Hematopoietic multipotent progenitor cell treated with erythropoietin and hydrocortisone succinate and interleukin-3 and kit ligand, for 17 days (in vitro differentiated cells): ENCODE measurements at places on chromosomes 2 and 18.

DNA sequence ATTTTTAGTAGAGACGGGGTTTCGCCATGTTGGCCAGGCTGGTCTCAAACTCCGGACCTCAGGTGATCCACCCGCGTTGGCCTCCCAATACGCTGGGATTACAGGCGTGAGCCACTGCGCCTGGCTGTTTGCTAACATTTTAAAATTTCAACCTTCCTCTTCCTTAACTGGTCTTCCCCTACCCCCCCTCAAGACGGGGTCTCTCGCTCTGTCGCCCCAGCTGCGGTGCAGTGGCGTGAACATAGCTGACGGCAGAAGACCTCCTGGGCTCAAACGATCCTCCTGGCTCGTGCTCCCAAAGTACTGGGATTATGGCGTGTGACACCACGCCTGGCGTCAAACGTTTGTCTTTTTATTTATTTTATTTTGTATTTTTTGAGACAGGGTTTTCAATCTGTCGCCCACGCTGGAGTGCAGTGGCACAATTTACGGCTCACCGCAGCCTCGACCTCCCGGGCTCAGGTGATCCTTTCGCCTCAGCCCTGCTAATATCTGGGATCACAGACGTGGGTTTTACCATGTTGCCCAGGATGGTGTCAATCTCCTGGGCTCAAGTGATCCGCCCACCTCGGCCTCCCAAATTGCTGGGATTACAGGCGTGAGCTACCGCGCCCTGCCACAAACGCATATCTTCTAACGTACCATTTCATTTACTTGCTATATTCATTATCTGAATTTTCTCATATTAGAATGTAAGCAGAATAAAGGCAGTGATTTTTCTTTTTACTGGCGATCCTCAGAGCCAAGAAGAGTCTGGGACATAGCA is 984 bp upstream of the MSH2 start:
- DNase-seq = no peak

GRCh38 chr2:120929829-120930228 is 194.2 kb downstream of the GLI2 start:
- DNase-seq = no peak

- DNase-seq = no peak
These were observed 453.9 kb upstream of the TRIB2 start for GRCh38 chr2:12262681-12263436.

- peak; percentile 48 for DNase-seq
These were observed 21.3 kb downstream of the PPP3R1 start for GRCh38 chr2:68231061-68231372.

DNA sequence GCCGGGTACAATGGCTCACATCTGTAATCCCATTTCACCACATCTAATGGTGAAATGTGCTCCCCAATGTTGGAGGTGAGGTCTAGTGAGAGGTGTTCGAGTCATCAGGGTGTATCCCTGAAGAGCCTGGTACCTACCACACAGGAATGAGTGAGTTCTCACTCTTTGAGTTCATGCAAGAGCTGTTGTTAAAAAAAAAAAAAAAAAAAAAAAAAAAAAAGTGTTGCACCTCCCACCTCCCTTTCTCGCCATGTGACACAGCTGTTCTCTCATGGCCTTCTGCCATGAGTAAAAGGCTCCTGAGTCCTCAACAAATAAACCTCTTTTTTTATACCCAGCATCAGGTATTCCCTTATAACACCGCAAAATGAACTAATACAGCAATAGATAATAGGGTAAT is 106.3 kb downstream of the C2orf74 start:
- no peak for DNase-seq

GRCh38 chr2:152509772-152510491 is 175.0 kb downstream of the FMNL2 start:
- no peak for DNase-seq

DNA sequence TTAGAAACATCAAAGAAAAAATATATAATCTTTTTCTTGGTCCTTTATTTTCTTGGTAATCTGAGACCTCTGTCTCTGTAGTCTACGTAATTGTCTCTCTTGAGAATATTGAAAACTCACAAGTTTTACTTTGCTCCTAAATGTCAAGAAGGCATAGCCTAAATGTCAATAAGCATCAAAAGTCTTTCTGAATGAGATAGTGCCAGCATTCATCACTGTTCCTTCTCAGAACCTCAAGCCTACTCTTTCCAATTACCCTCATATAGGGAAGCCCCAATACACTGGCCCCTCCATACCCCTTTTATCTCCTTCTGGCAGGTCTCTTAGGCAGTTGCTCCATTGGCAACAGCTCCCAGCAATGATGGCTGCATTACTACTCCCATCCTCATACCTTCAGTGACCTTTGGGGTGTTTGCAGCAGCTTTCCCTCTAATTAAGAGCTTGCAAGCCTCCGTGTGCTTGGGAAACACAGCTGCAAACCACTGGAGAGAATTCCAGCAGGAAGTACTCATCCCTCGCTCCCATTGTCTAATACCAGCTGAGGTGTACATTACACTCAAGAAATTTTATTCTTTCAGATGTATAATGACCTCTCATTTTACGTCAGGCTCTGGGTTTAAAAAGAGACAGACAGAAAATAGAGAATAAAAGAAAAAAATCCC is 95.8 kb downstream of the KYNU start:
- DNase-seq = no peak

DNA sequence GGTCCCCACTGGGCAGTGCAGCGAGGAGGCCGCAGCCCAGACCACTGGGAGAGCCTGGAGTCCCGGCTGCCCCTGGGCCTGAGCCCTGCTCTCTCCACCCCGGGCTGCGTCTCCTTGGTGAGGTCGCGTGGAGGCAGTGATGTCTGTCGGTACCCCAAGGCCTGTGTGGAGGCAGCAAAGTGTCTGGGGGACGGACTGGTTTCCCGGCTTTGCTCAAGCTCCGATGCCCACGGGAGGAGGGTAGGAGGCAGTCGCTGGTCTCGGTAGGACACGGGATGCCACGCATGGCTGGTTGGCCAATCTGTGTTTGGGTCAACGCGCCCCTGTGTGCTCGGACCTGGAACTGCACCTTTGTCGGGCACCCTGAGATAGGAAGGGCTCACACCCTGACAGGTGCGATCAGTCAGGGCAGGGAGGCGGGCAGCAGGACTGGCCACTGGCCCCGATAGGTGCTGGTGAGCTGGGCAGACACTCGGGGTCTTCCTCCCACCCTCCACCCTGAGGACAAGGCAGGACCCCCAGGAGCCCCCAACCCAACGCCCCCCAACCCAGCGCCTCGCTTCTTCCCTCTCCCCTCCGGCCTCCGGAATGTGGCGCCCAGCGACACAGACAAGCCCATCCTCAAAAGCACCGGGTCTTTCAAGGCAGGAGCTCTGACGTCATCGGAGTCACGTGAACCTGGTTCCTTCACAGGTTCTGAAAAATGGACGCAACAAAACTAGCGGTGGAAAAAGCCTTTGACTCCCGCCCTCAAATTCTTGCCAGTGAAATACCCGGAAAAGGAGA is 288.6 kb downstream of the NDUFA10 start:
- no peak for DNase-seq

DNA sequence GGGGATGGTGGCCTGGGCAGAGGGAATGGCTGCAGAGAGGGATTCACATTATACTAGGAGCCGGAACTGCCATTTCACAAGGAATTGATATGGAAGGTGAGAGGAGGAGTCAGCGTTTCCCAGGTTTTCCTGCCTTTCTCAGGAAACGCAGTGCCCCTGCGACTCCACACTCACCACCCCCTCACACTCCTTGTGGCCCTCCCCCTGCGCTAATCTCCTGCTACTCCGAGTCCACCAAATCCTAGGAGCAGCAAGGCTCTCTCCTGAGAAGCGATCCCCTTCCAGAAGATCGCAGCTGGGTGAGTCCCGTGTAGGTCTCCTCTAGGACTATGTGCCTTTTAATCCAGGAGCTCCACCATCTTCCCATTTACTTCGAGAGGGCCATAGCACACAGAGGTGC is 140.6 kb downstream of the VAPA start:
- DNase-seq = no peak

- no peak for DNase-seq
These were observed 35.2 kb downstream of the ST3GAL5 start for GRCh38 chr2:85853499-85854165.

DNA sequence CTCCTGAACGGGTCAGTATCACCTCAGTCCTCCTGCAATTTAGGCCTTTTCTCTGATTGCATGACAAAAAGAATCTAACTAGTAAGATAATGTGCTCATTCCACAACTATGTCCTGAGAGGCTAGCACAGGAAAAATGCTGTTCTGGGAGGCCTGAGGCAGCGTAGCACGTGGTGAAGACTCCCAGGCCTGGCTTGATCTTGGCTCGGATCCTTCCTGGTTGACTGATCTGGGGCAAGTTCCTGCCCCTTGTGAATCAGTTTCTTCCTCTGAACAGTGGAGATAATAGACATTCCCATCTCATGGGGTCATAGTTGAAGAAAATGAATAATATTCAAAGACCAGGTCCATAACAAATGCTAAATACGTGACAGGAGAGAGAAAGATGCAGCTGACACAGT is 12.3 kb downstream of the FBLN7 start:
- DNase-seq = no peak

GRCh38 chr2:20467789-20468548 is 21.1 kb downstream of the RHOB start:
- no peak for DNase-seq

GRCh38 chr18:11042247-11042646 is 107.1 kb downstream of the PIEZO2 start:
- DNase-seq = no peak

DNA sequence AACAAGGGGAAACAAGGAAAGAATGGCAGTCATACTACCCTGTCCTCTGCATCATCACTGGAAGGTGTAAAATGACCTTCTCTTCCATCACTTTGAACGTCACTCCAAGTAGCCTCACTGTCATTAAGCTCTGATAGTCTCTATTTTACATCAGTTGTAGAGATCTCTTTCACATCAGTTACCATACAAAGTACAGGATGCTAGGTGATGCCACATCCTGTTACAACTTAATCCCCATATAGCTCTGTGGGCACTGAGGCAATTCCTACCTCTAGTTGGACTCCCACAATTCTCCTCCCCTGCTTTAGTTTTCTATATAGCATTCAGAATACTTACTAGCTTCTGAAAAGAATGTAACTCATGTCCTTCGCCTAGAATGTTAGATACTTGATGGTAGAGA is 55.1 kb upstream of the TTC27 start:
- DNase-seq = no peak

DNA sequence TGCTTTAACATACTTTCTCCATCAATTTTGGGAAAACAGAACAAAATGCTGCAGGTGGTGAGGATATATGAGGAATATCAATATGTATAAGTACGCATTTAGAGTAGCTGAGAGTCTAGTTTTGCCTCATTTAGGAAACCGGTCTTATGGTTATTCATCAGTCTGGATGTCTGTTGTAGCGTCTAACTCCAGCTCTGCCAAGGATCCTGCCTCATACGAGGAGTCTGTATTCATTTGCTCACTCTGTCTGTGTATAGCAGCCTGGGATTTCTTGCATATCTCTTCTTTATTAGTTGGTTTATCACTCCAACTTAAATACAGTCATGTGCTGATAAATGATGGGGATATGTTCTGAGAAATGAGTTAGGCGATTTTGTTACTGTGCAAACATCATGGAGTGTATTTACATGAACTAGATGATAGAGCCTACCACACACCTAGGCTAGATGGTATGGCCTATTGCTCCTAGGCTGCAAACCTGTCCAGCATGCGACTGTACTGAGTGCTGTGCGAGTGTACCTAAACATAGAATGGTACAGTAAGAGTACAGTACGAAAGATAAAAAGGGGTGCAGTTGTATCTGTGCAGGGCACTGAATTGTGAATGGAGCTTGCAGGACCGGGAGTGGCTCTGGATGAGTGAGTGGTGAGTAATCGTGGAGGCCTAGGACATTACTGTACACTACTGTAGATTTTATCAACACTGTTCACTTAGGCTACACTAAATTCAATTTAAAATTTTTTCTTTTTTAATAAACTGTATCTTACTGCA is 148.1 kb downstream of the ZNF407 start:
- DNase-seq = no peak

GRCh38 chr2:68698567-68699377 is 35.8 kb upstream of the ARHGAP25 start:
- no peak for DNase-seq

GRCh38 chr2:148221166-148221565 is 200.3 kb downstream of the MBD5 start:
- no peak for DNase-seq

DNA sequence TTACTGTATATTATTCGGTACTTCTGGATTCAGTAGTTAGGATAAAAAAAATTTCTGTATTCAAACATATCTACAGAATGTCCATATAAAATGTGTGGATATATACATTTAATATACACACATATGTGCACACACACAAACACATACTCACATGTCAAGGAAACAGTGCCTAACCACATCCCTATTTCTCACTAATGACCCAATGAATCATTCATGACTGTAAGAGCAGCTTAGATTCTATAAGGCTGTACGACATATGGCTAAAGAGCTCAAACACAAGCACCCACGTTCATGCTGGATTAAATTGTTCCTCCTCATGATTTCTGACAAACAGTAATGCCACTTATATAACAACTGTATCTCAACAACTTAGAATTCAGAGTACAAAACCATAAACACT is 457.3 kb downstream of the ADCYAP1 start:
- no peak for DNase-seq

DNA sequence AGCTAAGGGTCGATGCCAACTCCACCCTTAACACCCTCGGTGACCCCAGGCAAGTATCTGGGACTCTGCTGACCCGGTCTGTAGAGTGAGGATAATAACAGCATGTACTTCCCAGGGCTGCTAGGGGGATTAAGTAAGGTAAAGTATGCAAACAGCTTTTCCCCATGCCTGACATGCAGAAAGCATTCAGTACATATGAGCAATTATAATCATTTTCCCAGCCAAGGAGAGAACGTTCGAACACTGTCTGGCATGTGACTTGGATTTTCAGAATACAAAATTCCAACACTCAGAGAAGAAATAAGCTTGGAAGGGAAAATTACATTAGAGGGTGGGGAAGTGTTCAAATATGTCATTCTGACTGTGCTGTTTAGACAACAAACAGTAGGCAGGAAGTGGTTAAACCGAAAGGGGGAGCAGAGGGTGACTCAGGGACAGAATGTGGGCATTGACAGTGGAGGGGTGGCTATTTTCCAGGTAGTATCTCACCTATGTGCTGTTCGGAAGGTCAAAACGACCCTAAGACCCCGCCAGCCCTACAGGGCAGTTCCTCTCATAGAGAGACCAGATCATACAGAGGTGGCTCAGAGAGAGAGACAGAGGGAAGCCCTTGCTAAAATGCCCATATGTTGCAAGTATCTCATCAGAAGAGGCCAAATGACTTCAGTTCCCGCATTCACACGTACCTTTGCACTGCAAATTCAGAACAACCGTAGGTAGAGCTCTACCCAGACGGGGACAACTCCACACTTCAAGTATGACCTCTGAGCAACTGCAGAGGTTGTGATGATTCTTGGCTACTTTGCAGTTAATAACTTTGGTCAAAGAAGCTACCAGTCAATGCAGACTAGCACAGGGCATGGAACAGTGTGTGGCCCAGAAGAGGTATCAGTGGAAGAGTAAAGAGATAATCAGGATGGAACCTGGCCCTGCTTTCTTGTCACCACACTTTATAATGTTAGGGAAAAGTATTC is 14.8 kb downstream of the ASPRV1 start:
- DNase-seq = peak; percentile 27

GRCh38 chr2:186913870-186914269 is 64.9 kb upstream of the ZSWIM2 start:
- DNase-seq = no peak
